Stimulated activated CD8-positive, alpha-beta memory T cell treated with anti-CD3 and anti-CD28 coated beads, Interleukin-15, amount 100 ng/mL, for 24 hours (primary cell): ENCODE measurements at places on chromosomes 16 and 17.

DNA sequence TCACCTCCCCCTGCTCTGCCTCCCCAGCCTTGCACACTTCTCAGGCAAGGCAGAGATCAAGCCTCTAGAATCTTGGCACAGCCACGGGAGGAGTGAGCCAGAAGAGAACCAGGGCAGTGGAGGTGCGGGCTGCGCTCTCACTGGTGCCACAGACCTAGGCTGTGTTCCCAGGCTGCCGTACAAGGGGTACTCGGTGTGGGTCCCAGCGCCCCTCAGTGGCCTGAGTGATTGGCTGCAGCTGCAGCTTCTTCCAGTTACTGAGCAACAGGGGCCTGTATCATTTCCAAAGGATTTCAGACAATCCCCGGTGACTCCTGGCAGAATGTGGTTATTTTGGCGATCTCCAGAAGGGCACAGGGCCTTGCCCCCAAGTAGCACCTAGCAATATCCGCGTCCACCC, 1852.1 kb downstream of the TP53TG3F start:
- no peak for DNase-seq

DNA sequence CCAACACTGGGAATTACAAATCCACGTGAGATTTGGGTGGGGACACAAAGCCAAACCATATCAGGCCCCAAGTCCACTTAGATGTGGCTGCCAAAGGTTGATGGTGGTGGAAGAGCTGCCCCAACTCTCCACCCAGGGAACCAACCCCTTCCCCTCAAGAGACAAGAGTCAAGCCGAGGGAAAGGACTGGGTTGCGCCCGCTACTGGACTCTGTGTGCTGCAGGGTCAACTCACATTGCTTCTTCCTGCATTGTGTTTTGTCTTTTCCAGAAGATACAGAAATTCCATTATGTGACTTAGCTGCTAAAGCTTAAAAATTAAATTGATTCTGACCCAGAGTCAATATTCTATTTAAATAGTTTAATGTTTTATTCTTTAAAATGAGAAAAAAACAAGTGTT, 58.5 kb downstream of the ADAMTS18 start:
- no peak for DNase-seq

DNA sequence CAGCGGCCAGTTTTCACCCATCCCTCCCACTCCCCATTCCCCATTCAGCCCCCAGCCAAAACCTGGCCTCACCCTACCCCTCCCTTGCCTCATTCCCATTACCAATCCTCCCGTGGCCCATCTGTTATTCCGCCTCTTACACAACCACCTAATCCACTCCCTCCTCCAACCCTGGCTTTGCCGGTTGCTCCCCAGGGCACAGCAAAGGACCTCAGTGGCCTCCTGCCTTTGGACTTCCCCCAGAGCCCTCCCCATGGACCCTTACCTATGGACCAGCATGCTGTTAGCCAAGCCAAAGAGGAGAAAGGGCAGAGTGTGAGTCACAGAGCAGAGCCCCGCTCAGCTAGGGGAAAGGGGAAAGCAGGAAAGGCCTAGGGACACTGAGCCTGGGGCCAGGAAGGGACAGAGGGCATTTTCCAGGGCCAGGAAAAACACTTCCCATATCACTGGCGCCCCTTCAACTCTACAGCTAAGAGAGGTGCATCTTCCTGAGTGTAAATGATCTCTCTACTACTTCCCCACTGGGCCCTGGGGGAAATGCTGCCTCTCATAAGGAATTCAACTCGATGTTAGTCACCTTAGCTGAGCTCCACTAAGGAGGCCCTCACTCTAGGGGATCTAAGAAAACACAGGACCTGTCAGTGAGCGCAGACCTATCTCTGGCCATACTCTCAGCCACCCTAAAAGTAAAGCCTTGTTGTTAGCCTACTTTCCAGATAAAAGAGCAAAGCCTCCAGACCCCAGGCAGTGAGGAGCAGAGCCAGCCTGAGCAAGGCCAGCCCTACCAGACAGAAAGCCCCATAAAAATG, 10.6 kb downstream of the PEMT start:
- no peak for DNase-seq

GRCh38 chr17:35786941-35787432, 8.5 kb downstream of the MMP28 start:
- no peak for DNase-seq

GRCh38 chr16:75573955-75574354, 7.8 kb downstream of the GABARAPL2 start:
- DNase-seq: no peak

DNA sequence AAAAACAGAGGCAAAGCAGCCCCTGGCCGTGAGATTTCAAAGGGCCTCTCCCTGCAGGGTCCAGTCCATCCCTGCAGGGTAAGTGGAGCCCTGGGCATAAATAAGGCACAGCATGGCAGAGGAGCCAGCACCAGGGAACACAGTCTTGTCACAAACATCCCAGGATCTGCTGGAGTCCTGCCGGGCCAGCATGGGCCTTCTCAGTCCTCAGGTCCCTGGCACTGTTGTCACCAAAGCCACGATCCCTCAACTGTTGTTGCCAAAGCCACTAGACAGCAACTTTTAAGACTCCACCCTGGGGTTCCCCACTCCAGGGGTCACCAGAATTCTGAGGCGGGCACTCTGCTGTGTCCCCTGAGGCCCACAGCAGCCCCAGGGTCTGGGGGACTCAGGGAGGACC, 47.8 kb upstream of the BAHCC1 start:
- DNase-seq: no peak

- DNase-seq: no peak
Measured at GRCh38 chr17:10018461-10018891, 113.4 kb upstream of the RCVRN start.

GRCh38 chr16:57632568-57632967, 4.1 kb downstream of the ADGRG1 start:
- DNase-seq: no peak

GRCh38 chr17:48626245-48627117, at the start of gene HOXB9:
TSS of gene HOXB9 (minus strand) at chr17:48626358. CDS start at chr17:48626269, 89 bp downstream.
- DNase-seq: no peak

DNA sequence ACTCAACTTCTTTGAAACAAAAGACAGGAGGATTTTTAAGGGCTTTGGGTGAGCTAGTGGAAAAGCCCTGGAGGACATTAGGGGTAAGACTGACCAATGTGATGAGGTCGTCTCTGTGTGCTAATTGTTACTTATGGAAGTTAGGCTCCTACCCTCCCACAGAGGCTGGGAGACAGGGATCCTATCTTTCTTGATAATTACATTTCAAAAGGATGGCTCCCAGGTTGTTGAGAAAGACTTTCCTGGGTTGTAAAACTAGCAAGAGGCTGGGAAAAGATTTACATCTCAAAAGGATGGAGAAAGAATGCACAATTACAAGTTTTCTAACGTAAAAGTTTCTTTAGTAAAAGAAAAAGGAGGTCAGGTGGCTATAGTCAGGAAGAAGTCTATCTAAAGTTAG, 605.8 kb upstream of the GOT2 start:
- no peak for DNase-seq

GRCh38 chr17:66076546-66077190, 115.3 kb downstream of the CEP112 start:
- DNase-seq: no peak

DNA sequence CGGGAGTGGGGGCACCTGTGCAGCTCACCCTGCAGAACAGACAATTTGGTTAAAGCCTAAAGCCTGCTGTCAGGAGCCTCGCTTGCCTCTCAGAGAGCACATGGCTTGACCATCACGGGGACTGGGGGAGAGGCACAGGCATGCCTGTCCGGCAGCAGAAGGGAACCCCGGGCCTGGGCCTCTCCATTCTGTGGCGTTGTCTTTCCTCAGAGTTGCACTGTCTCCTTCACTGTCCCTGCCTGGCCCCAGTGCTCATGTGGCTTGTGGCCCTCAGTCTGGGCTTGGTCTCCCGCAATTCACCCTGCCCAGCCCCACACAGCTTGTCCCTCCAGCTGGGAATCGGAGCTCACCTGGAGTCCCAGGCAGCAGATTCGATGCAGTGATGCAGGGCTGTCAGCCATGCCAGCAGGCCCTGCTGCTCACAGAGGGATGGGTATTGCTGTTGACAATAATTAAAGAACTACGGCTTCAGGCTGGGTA, 189.9 kb downstream of the SEC14L1 start:
- DNase-seq: no peak

DNA sequence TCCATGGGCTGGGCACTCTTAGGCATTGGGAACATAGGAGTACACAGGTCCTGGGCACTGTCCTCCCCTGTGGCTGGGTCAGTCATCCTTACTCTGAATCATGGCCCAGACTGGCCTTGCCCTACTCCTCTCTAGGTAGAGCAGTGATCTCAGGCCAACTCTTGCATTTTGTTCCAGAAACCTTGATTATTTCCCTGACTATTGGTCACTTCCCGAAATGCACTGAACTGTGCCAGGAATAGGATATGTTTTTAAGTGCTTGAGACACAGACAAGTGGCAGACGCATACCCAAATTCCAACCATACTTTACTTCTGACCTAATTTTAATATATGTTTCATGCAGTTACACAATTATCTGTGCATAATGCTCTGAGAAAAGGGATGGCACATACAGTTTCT, 10.3 kb downstream of the KRABD2 start:
- DNase-seq: no peak

- no peak for DNase-seq
Measured at GRCh38 chr17:7186241-7186640, 7.1 kb upstream of the ASGR1 start.

- no peak for DNase-seq
Measured at GRCh38 chr17:47315451-47316266, 8.1 kb upstream of the EFCAB13 start.

DNA sequence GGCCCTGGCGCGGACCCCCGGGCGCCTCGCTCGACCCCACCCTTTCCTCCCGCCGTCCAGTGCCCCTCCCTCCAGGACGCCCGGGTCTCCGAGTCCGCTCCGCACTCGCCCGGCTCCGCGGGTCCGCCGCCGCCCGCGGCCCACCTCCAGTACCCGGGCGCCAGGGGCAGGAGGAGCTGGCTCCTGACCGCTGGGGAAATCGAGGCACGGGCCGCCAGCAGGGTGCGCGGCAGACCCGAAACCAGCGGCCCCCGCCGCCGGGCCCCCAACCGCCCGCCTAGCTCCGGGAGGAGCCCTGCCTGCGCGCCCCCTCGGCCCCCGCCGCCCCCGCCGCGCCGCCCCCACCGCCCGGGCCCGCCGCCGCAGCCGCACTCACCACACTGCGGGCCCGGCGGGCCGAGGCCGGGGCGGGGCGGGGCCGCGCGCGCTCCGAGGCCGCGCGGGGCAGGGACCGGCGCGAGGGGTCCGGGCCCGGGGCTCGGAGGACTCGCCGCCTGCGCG, 333 bp downstream of the MAFG start:
- DNase-seq: no peak

DNA sequence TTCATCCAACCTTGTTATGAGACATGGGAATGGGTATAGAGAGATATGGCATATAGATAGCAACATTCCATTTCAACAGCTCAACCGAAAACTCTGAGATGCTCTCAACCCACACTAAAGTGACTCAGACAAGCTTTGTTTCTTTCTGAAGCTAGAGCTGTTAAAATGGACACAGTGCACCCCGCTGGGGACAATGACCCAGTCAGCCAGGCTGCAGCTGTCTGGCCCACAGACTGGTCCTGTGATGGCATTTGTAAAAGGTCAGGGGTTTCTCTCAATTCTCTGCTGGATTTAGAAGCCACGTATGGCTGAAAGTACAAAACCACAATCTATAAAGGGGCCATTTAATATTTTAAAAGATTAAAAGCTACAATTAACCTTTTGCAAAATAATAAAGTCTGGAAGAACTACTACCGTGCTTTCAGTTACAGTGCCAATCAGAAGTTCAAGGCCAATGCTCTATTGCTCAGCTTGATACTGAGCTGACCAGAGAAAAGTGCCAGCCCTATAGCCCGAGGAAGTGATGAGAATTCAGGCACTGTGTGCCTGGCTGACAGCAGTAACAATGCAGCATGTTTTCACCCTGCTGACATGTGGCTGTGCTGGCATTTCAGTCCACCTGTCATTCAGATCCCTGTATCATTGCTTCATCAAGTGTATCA, 60.2 kb downstream of the TEX2 start:
- no peak for DNase-seq

GRCh38 chr17:20243524-20243923, 223.8 kb downstream of the LGALS9B start:
- DNase-seq: no peak

- DNase-seq: no peak
Measured at GRCh38 chr16:13902677-13903076, 17.3 kb upstream of the ERCC4 start.

DNA sequence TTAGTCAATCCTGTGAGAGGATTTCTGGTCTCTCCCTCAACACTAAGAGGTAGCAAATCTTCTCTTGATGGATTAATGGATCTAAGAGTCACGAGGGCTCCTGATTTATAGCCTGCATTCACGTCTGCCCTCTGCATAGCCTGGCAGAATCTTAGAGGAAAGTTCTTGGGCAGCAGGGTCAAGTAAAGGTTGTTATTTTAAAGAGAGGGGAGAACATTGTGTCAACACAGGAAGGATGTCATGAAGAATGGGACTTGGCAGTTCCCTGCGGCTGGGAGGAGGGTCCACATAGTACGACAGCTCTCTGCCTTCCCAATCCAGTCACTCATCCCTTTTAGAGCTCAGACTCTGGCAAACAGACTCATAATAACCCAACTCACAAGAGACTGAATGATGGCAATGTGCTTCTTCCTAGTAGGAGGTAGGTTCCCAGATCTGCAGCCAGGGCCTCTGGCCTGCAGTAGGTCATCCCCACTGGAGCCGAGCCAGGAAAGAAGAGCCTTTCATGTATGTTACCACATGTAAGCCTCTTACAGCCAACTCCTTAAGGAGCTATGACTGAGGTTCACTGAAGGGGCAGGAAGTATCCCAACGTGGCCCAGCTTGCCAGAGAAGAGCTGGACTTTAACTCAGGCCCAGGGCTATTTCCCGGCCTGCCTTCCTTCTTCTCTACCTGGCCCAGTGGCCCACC, 25.4 kb upstream of the RPTOR start:
- no peak for DNase-seq

DNA sequence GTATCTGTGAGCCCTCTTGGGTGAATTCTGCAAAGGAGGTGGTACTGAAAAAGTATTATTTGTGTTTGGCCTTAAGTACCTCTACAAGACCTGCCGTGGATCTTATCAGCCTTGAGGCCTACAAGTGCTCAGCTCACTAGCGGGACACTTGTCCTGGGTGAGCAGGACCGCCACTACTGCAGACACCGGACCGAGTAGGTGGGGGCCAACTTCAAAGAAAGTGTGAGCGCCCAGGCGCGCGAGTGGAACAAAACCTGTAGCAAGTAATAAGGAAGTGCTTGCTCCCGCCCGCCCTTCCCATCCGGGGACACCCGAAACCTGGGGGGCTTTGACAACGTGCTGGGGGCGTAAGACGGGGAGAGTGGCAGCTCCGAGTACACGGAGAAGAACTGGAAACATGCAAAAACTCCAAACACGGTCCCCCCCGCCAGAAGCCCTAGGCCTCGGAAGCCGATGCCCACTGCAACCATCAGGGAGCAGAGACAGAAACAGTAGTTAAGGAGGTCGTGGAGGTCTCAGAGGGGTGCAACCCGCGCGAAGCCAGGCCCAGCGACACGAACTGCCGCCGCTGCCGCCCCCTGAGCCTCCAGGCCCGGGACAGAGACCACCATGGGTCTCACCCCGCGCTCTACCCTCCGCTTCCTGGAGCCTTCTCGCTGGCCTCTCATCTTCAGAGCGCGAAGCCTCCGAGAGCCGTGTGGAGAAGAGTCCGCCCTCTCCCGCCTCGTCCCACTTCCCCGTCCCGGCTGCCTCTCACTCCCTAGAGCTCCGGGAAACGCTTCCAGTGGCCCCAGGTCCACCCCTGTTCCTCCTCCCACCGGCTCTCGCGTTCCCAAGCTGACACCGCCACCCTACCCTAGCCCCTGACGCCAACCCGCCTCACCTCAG, 537 bp downstream of the CNOT1 start:
- peak; percentile 20 for DNase-seq
